ENCODE measurements at places on chromosomes 13 and 19. TPM values are rescaled to one million over a fixed set of nuclear protein-coding genes. Genes with fewer than 3 reads are reported as not detected.

Gene PET100
- 56.4 TPM for polyA plus RNA-seq

Gene FFAR3
- polyA plus RNA-seq = not detected

Gene EBPL
- 24.4 TPM for polyA plus RNA-seq

Gene FFAR2
- polyA plus RNA-seq = 0.15 TPM

Gene PRSS57
- 0.24 TPM for polyA plus RNA-seq

Gene MEGF8
- 20.9 TPM for polyA plus RNA-seq

Gene SLC15A1
- not detected for polyA plus RNA-seq

Gene PRR36
- polyA plus RNA-seq = 0.07 TPM

Gene RAB3D
- polyA plus RNA-seq = 5.9 TPM

Gene ZIK1
- polyA plus RNA-seq = 4.7 TPM

Gene WTIP
- polyA plus RNA-seq = 14.4 TPM

Gene ATP4A
- polyA plus RNA-seq = not detected

Gene FPR2
- polyA plus RNA-seq = 0.31 TPM

Gene GDF15
- 0.90 TPM for polyA plus RNA-seq

Gene SOX1
- polyA plus RNA-seq = not detected

All from muscle of back (tissue), 13 donors.